ENCODE measurements at places on chromosomes 13 and 19.

DNA sequence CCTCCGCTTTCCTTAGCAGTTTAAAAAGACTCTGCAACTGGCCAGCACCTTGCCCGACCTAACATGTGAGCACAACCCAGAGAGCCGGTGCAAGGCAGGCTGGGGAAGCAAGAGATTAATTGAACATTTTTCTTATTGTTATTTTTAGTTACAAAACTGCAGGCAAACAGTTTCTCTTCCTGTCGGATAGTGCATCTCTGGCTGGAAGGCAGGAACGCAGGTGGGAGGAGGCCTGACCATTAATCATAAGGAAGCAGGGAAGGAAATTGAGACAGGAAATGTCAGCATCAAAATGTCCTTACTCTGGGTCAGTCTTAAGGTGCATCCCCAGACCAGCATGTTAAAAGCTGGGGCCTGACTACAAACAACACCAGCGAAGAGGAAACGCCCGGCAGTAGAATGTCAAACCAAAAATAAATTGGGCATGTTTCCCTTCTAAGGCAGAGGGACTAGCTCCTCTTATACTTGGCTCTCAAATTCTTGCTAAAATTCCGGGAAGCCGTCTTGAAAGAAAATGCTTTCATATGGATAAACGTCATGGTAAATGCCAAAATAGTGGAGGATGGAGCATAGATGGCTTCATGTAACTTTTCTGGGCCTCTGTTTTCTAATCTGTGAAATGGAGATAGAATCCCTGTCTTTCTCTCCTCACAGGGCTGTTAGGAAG lies 226.8 kb downstream of the RAP2A start:
- no peak for DNase-seq

GRCh38 chr19:10587022-10587838 lies at the start of gene AP1M2:
Gene AP1M2, minus strand, starts transcription at chr19:10587312. Its CDS starts 81 bp downstream, at chr19:10587231.
- no peak for DNase-seq

GRCh38 chr19:4362831-4363545 lies 19.6 kb downstream of the MPND start:
- DNase-seq: no peak

- no peak for DNase-seq
These were observed 900.1 kb downstream of the PCDH9 start for GRCh38 chr13:66329988-66330451.

DNA sequence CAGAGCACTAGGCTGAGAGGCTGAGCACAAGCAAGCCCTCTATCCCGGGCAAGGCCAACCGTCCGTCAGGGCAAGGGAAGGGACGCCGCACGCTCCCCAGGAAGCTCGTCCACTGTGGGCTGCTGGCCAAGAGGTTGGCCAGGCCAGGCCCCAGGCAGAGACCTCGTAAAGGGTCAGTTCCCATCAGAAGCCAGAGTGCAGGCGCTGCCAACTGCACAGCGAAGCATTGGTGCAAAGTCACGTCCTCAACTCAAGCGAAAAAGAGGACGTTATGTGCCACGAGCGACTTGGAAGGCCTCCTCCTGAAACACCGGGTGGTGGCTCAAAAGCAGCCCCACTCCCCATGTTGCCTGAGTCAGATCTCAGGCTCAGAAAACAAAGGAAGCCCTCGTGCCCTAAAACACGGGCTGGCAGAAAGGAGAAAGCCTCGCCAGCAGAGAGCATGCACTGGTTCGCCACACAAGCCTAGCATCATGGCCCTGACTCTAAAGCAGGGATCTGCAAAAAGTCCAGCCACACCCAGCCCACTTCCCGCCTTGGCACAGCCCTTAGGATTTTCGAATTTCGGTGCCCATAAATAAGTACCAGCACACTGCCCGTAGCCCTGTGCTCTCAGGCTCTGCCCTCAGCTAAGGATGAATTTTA lies 4.7 kb downstream of the AKAP8 start:
- DNase-seq: no peak

- DNase-seq: peak; percentile 65
These were observed 16.1 kb upstream of the TPP2 start for GRCh38 chr13:102580552-102581169.

- DNase-seq: peak; percentile 61
These were observed 53.4 kb downstream of the PDS5B start for GRCh38 chr13:32639502-32640105.

- DNase-seq: no peak
These were observed 219.4 kb downstream of the KLF5 start for GRCh38 chr13:73278186-73278585.

DNA sequence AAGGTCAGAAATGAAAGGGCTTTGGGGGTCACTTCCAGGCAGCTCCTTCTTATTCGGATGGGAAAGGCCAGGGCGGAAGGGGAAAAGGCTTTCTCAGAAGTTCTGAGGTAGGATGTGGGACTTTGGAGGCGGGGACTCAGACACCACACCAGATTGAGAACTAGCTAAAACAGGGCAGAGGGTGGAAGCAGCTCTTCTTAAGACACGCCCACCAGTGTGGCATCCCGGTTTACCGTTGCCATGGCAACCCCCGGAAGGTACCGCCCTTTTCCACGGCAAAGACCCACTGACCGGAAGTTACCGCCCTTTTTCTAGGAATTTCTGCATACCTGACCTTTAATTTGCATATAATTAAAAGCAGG lies 3.8 kb upstream of the LILRA5 start:
- no peak for DNase-seq

DNA sequence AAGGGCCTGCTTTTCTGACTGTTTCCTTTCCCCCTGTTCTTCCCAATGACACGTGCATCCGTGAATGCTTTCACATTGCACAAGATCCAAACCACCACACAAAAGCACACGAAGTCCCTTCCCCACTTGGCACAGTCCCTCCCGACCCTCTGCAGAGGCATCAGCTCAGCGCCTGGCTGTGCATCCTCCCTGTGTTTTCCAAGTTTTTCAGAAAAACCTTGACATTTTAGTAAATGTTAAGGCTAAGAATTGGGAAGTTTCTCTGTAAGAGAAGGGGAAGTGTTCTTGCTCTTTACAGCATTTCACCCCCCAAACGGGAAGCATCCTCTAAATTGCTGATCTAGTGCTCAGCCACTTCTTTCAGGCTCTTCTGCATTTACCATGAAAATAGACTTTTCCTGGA lies 94.5 kb upstream of the TM9SF2 start:
- DNase-seq: no peak

- DNase-seq: no peak
These were observed 191.8 kb upstream of the NBEA start for GRCh38 chr13:34750078-34750931.

DNA sequence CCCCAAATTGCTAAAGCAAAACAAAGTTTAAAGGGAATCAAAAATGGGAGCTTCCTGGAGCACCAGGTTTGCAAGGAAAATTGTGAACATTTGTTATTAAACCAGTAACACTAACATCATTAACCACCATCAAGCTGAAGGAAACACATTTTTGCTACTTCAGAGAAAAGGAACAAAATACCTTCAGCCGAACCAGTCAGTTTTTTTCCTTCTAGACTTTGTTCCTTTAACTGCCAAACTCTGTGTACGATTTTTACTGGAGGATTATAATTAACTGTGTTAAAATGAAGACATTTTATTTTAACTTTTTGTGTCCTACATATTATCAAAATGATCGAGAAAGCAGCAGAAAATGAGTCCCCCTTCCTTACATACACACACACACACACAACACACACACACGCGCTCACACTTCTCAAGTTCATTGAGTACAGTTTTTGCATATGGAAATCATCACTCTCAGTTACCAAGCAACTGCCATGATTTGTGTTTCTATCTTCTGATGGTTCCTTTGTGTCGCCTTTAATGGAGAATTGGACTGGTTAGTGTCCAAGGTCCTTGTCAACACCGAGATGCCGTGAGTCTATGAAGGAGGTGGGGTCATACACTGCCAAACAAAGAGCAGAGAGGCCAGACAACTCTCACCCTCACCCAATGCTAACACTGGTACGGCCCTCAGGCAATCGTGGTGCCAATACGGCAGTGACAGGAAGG lies 9.8 kb upstream of the SERP2 start:
- DNase-seq: no peak

- DNase-seq: no peak
These were observed 226.3 kb downstream of the SLC7A1 start for GRCh38 chr13:29369060-29369743.

DNA sequence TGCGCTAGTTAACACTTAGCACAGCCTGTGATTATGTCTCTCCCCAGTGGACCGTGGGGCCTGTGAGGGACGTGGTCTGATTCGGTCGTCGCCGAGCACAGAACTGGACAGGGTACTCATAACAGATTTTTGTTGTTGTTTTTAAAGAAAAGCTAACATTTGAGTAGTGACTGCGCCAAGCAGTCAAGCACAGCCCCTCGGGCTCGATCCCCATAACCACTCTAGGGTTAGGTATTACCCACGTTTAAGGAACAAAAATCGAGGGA lies 805 bp upstream of the PTOV1 start:
- DNase-seq: no peak

GRCh38 chr19:46745030-46745429 lies 827 bp upstream of the FKRP start:
- DNase-seq: no peak

- no peak for DNase-seq
These were observed 9.4 kb upstream of the SPC24 start for GRCh38 chr19:11164879-11165406.

GRCh38 chr19:21704320-21704719 lies 63.1 kb downstream of the ZNF100 start:
- no peak for DNase-seq

- DNase-seq: peak; percentile 45
These were observed at the start of gene SCN1B for GRCh38 chr19:35030257-35031071. Gene SCN1B, plus strand, starts transcription at chr19:35030470. Its CDS starts 351 bp downstream, at chr19:35030821.

DNA sequence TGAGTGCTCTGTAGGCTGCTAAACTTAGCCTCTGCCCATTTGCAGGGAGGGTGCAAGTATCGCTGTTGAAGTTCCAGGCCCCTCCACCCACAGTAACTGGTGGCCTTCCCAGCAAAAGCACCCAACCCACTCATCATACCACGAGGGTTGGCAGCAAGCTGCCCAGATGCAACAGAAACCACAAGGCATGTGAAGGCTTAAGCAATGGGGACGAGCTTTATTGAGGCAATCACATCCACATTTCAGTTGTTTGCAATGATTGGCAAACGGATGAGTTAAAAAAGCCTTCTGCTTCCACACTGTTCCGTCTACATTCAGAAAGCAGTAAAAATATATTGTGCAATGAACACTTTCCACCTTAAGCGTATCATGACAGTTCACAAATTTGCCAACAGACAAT lies 10.3 kb downstream of the GJB6 start:
- no peak for DNase-seq

DNA sequence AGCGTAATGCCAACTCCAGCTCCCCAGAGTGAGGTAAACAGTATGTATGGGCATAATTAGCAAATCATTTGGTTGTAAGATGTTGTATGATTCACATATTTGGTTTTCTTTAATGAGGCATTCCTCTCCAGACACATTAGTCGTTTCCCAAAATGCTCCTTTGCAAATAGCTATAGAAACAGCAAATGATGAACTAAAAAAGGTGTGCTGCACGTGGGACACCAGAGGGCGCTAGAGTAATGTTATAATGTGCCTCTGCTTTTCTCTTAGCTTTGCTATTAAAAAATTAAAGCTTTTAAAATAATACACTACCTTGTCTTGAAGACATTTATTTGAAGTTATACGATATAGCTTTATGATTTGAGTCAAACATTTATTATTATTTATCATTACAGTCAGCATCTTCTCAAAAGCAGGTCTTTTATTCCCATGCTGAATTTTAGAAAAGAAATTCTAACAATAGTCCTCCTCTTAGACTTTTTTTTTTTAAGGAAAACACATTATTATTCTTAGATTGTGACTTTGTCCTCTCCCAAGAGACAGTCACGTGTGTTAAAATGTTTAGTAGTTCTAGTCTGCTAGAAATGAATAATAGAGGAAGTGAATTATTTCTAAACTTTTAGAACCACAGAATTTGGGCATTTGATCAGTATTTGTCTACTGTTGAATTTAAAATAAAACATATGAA lies 121.6 kb upstream of the FRY start:
- DNase-seq: peak; percentile 57

DNA sequence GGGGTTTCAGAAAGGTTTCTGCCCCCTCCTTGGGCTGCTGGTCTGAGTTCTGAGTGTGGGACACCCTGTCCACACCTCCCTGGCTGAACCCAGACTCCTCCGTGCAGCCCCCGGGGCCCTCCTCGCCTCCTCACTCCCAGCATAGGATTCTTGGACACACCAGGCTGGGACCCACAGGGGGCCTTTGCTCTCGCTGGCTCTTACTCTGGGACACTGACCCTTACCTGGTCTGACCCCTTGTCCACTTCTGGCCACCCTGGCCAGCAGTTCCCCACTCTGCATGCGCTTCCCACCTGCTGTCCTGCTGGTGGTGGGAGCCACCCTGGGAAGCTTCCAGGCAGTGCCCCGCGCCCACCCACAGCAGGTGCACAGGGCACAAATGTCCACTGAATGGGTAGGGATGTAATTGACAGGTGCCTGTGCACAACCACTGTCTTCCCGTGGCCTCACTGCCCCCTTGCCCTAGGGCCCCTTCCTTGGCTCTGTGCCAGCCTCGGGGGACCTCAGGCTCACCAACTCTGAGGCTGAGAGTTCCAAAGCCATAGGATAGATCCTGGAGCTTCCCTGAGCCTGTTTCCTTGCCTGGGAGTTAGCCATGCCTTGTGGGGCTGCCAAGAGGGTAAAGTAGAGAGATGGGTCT lies 7.0 kb upstream of the SLC25A42 start:
- no peak for DNase-seq

DNA sequence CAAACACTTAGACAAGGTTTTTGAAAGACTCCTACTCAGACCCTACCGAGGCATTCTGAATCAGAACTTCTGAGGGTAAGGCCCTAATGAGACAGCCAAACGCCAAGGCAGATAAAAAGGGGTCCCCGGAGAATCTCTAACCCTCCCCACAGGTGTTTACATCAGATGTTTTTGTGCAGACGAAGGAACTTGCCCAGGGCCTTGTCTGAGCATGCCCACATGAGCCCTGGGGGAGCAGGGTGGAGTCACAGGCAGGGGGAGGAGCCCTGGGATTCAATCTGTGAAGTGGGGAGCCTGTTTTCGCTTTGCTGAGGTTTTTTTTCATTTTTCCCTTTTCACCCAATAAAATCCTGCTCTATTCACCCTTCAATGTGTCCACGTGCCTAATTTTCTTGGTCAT lies 61.6 kb upstream of the MED4 start:
- DNase-seq: peak; percentile 89

- no peak for DNase-seq
These were observed 56.2 kb downstream of the ABCC4 start for GRCh38 chr13:95245071-95245470.

- no peak for DNase-seq
These were observed 1.7 kb upstream of the PRX start for GRCh38 chr19:40414542-40415535.

DNA sequence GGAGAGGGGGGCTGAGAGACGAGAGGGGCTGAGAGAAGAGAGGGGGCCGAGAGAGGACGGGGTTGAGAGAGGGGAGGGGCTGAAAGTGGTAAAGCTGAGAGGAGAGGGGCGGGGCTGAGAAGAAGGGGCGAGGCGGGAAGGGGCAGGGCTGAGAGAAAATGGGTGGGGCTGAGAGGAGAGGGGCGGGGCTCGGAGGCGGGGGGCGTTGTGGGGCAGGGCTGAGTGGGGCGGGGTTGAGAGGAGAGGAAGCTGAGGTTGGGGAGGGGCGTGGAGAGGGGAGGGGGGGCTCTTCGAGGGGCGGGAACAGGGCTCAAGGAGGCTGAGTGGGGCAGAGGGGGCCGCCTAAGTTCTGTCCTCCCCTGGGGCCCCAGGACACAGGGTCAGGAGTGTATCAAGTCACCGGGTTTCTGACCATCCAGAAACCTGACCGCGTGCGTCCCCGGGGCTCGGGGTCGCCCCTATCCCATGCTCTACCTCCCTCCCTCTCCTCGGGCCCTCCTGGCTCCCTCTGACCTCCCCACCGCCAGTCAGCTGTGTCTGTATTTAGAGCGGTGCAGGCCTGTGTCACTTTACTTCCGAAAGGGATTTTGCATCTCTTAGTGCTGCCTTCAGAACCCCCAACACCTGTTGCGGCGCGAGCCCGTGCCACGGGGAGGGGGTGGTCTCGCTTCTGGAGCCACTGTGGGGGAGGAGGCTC lies 38.6 kb upstream of the SEMA6B start:
- peak; percentile 29 for DNase-seq
